ENCODE measurements at places on chromosomes 11 and 22.
A peak's percentile ranks its signal among the peaks of the same experiment; 100 is the strongest.

DNA sequence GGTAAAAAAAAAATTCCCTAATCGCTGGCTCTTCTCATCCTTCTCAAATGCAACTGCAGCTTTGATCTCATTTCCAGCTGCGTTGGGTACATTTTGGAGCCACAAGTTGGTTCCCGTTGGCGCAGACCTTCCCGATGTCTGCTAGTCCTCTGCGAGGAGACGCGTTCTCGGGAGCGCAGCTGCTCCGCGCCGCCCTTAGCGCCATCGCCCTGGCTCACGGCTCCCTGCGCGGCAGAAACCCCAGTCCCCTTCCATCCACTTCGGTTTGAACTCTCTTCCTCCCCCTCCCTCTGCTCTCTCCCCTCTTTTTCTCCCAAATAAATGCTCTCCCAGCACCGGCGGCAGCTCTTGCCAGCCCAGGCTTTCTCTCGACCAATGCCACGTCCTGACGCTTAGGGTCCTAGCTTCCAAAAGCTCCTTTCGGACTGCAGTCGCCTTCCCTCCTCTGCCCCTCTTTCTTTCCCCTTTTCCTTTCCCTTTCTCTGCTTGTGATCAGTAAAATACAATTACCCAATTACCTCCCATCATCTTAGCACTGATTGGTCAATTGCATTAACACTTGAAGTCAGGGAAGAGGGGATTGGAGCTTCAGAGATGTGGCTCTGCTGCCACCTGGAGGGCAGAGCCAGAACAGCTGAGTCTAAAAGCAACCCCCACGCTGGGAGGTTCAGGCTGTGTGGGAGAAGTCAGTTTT, 1165.7 kb downstream of the LRRC4C start:
- DNase-seq, result no peak

DNA sequence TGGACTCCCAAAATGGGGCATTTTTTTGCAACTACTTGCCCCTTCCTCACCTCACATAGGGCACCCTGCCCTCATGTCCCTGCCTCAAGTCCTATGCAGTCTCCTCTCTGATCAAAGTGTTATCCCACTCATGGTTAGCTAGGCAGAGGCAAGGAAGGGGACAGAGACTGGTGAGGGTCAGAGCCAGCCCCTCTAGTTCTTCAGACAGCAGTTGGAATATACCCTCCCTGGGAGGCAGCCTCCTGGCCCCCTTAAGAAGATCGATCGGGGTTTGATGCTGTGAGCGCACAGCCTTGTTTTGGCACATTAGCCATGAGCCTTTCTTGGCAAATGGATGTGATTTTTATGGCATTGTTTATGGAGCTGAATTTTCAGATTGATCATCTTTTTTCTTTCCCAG, 436.9 kb downstream of the BUD13 start:
- DNase-seq, result no peak

DNA sequence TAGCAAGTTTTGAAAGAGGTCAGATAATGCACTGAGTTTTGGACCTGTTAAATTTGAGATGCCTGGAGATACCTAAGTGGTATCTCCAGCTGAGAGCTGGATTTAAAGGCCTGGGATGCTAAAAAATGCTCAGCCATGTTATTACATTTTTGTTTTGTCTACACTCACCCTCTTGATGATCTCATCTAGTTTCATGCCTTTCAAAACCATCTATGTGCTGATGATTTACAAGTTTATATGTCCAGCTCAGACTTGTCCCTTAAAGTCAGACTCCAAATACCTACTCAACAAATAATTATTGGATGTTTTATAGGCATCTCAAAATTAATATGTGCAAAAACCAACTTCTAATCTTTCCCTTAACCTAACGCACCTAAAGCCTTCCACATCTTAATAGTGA, 103.6 kb upstream of the OR9G4 start:
- no peak for DNase-seq

DNA sequence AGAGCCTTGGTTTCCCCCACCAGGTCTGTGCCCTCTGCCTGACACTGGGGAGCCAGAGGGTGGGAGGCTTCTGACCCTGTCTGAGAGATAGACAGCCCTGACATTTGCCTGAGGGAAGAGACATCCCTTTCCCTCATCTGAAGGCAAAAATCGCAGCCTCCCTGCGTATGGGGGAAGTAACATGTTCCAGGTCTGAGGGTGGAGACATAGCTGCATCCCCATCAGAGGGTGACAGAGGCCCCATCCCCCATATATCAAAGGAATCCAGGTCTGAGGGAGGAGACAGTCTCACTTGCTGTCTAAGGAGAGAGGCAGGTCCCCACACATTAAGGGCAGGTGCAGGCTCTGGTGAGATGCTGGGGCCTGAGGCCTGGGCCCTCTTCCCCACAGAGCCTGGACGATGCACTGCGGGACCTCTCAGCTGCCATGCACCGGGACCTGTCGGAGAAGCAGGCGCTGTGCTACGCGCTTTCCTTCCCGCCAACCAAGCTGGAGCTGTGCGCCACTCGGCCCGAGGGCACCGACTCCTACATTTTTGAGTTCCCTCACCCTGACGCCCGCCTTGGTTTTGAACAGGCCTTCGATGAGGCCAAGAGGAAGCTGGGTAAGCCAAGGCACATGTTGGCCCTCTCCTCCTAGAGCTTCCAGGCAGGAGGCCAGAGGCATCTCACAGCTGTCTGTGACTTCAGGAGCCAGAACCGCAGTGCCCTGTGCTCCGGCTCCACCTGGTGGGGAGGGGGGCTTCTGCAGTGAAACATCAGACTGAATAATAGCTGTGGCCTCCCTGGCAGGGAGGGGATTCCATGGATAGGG, 16.1 kb upstream of the RELT start:
- peak; percentile 53 for DNase-seq

DNA sequence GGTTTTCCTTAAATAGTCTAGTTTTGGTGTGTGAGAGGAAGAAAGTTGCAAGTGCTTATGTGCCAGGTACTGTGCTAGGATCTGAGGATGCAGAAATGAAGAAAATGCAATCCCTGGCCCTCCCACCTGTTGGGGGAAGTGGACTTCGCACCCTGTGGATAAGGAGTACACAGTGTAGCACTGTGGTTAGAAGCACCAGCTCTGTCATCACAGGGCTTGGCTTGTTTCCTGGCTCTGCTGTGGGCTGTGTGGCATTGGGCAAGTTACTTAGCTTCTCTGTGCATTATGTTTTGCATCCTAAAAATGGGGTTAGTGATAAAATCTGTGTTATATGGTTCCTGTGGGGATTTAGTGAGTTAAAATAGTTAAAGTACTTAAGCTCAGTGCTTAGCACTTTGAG, 68.2 kb downstream of the ENDOD1 start:
- peak; percentile 31 for DNase-seq

DNA sequence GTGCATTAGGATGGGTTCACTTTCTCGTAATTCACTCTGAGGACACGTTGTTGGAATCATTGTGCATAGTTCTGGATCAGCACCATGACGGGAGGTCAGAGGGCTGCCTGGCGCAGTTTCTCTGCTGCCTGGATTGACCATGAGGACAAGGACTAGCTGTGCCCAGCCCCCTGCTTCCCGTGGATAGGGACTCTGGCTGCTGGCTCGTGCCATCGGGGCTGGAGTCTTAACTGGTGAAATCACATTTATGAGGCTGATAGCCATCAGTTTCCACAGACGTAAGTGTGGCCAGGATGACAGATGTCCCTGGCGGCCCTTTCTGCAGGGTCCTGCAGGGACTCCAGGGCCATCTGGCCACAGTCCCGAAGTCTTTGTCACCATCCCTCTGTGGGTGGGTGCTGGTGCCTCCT, 24.1 kb upstream of the GRAMD4 start:
- no peak for DNase-seq

DNA sequence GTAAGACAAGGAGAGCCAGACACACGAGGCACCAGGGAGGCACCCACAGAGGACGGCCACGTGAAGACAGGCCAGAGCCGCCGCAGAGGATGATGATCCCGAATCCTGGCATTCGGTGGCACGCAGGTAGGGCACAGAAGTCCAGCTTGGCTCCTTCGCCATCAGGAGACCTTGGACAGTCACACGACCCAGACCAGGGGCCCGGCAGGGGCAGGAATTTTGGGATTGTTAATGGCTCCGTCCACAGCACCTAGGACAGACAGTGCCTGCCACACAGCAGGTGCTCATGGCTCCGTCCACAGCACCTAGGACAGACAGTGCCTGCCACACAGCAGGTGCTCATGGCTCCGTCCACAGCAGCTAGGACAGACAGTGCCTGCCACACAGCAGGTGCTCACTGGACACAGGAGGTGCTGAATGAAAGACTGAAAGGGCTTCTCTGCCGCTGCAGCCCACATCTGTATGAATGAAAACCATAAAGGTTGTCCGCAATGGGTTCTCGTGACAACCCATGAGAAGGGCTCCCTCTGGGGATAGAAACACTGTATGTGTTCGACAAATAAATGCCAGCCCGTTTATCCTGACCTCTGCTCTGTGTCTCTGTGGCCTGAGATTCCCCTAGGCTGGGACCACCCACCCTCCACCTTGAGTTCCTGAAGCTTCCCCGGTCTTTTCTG, 341.6 kb downstream of the CTTN start:
- DNase-seq, result no peak

DNA sequence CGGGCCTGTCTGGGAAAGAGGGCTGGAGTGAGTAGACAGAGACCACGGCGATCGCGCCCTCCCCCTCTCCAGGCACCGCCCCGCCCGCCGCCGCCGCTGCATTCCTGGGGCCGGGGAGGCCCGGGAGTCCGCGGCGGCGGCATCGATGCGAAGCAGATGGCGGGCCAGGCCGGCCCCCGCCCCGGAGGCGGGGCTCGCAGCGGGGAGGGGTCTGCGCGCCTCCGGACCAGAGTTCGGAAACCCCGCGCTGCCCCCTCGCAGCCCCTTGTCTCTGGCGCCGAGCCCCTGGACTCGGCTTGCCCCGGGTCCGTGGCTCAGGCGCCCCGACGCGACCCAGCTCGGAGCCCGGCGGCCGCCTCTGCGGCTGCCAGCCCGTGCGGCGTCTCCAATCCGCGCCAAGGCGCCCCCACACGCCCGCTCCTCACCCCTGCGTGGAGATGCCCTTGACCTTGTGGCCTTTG, 1.3 kb downstream of the SCARF2 start:
- peak; percentile 16 for DNase-seq

- no peak for DNase-seq
These were observed 16.9 kb downstream of the IL2RB start for GRCh38 chr22:37132773-37133172.

- DNase-seq, result no peak
These were observed 5.1 kb downstream of the PHF21A start for GRCh38 chr11:46116007-46116711.

- DNase-seq, result no peak
These were observed 38.1 kb downstream of the NUP50 start for GRCh38 chr22:45201678-45202332.

DNA sequence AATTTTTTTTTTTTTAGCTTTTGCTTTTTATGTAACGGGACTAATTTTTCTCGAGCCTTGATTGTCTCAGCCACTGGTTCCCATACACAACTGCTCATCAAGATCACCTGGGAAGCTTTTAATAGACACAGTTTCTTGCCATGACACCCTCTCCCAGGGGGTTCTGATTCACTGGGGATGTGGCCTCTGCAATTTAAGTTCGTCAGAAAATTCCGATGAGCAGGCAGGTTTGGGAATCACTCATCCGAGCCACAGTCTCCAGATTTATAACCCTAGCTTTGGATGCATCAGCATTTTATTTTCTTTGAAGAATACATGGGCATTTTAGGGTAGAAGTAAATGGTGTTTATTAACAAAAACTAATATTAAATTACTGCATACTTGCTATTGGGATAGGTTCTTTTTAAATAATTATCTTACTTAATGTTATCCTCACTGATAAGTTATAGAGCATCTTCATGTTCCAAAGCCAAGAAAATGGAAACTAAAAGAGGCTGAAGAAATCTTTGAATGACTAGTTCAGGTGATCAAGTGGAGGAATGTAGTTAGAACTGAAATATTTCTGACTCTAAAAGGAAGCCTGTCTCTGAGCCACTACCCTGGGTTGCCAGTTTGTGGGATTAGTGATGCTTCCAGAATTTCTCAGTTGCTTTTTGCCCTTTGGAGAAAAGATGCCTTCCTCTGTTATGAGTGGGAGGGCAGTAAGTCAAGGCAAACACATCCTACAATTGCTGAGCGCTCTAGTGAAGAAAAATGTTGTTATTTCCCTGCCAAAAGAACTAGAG, 319.0 kb downstream of the DDX10 start:
- DNase-seq, result no peak

DNA sequence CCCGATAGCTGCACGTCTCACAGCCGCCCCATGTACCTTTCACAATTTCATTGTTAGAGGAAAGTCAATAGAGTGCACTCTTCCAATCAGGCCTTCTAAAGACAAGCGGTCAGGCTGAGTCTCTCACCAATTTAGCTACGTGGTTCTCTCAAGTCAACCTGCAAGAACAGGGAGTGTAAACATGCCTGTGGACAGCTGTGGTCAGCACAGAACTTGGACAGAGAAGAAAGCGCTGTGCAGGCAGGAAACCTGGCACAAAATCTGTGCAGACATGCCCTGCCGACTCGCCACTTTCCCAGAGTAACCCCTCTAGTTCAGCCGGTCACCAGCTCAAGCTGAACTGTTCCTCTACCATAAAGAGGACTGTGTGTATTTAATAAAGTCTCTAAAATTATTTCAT, 39.5 kb downstream of the CHKA start:
- DNase-seq, result no peak

DNA sequence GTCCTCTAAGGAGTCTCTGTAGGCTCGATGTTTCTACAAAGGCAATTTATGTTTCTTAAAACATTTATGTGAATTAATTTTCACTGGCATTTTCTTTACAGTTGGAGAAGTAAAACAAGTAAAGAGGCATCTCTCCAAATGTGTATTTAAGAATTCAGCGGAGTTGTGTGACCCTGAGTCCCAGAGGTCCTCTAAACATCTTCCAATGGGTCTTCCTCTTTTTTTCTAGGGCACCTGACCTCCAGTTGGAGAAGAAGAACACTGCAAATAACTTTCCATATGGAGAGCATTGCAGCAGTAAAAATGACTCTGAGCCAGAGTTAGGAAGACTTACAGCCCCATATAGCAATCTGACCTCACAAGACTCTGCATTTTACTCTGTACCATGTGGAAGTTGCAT, 480.5 kb upstream of the RAG2 start:
- DNase-seq, result no peak

- DNase-seq, result no peak
These were observed 104.4 kb downstream of the FANCF start for GRCh38 chr11:22521226-22521625.

- DNase-seq, result no peak
These were observed 2.8 kb upstream of the BCO2 start for GRCh38 chr11:112172362-112172994.

- DNase-seq, result no peak
These were observed 11.6 kb downstream of the LIF start for GRCh38 chr22:30234786-30235470.

GRCh38 chr22:38191731-38192474, 9.9 kb upstream of the MAFF start:
- no peak for DNase-seq

All from CD4-positive, alpha-beta T cell treated with Interleukin-6 for 4 hours (primary cell).